IPS DF 19.7 (cell line): ENCODE measurements at places on chromosomes 12 and 14.

GRCh38 chr12:94585626-94586025 lies 64.7 kb downstream of the TMCC3 start:
- no peak for DNase-seq

DNA sequence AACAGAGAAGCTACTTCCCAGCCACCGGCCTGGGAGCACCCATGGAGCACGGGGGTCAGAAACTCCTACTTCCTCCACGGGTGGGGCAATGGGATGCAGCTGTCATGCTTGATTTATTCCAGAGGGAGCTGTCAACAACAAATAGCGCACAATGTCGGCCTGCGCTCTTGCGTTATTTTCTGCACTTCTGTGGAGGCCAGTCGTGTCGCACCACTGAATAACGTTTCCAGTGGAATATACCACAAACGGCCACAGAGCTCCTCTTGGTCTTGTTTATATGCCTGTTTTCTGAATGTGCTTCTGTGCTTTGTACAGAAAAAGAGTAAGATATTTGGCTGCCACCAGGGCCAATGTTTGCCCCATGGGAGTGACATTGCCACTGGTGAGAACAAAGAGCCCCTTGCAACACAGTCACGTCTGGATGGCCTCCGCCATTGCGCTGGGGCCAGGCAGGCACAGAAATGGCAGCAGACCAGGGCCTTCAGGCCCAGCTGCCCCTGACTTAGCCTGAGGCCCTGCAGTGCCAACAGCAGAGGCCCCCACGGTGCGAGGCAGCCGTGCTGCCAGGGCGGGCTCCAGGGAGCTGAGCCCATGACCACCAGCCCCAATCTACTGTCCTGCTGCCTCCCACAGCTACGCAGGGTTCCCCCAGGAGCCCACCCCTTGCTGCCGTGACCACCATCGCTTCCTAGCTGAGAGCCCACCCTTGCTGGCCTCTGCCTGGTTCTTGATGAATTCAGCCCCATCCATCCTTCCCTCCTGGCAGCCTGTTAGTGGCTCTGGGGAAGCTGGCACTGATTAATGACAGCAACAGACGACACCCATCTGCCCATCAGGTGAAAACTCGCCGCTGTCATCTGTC lies 28.9 kb upstream of the TMEM179 start:
- DNase-seq: no peak

DNA sequence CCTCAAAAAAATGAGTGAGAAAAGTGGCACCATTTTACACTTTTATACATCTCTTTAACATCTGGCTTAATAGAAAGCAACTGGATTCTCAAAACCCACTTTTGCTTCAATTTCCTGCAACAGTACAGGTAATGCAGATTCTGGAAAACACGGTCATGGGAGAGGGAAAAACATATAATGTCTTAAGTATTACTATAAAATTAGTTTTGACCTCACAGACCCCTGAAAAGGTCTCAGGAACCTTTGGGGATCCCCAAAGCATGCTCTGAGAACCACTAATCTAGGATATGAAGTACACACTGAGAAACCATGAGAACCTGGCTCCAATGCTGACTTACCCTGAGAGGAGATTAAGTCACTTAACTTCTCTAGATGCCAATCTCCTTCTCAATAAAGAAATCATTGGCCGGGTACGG lies 64.7 kb downstream of the PPP2R5E start:
- no peak for DNase-seq

- no peak for DNase-seq
These were observed 8.4 kb downstream of the ACVR1B start for GRCh38 chr12:51959921-51960320.

DNA sequence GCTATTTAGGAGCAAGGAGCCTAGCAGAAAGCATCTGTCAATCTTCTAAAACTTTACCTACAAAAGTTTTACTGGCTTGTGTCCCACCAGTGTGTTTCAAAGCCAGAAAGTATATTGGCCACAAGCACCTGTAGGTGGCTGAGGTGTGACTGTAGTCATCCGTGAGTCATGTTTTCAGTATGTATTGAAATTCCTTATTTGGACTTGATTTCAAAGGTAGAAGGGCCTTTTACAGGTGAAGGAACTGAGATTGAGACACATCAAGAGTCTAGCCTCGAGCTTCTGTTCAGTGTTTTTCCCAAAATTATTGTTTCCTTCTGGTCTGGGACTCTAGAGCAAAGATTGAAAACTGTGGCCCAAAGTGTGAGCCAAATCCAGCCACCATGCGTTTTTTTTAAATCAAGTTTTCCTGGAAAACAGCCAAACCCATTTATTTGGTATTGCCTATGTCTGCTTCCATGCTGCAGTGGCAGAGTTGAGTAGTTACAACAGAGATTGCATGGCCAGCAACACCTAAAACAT lies 195.3 kb upstream of the BCL2L14 start:
- DNase-seq: no peak

GRCh38 chr14:69107407-69108003 lies 45.4 kb downstream of the DCAF5 start:
- DNase-seq: no peak

GRCh38 chr14:28785096-28785952 lies 18.7 kb downstream of the FOXG1 start:
- no peak for DNase-seq

- no peak for DNase-seq
These were observed 94.0 kb downstream of the NAV3 start for GRCh38 chr12:77924703-77925102.

- DNase-seq: no peak
These were observed 73.7 kb downstream of the TMTC2 start for GRCh38 chr12:82760423-82760822.

DNA sequence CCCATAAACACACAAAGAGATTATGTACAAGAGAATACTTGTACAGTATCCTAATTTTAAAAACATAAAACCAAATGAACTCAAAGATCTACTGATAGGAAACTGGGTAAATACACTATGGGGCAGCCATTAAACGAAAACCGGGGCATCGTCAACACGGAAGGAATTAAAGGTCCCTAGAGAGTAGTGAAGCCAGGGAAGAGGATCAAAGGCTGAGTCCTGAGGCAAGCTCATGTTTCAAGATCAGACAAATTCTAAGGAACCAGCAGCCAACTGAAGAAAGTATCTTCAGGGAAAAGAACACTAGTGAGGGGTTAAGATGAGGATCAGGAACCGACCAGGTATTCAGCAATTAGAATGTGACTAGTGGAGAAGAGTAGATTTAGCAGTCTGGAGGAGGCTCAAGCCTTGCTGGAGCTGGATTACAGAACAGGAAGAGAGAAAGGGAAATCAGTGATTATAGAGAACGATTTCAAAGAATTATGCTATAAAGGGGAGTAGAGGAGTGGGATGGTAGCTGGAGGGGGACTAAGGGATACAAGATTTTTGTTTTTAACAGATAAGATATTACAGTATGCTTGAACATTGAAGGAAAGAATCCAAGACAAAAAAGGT lies 23.7 kb downstream of the SEL1L start:
- no peak for DNase-seq

- no peak for DNase-seq
These were observed 148.8 kb downstream of the TMEM30B start for GRCh38 chr14:61132336-61132735.

- no peak for DNase-seq
These were observed 6.1 kb downstream of the ERGIC2 start for GRCh38 chr12:29374913-29375312.

GRCh38 chr12:32163596-32163995 lies 56.9 kb downstream of the BICD1 start:
- no peak for DNase-seq

- DNase-seq: no peak
These were observed 84.9 kb downstream of the RTN1 start for GRCh38 chr14:59785629-59786028.

GRCh38 chr12:69168828-69169227 lies 70.5 kb upstream of the CPSF6 start:
- no peak for DNase-seq

GRCh38 chr12:22046090-22046967 lies at the start of gene CMAS:
Gene CMAS (plus strand): TSS chr12:22046218. CDS start chr12:22046304, 86 bp downstream.
- no peak for DNase-seq

- DNase-seq: no peak
These were observed 9.8 kb downstream of the PSMA6 start for GRCh38 chr14:35301735-35302528.

DNA sequence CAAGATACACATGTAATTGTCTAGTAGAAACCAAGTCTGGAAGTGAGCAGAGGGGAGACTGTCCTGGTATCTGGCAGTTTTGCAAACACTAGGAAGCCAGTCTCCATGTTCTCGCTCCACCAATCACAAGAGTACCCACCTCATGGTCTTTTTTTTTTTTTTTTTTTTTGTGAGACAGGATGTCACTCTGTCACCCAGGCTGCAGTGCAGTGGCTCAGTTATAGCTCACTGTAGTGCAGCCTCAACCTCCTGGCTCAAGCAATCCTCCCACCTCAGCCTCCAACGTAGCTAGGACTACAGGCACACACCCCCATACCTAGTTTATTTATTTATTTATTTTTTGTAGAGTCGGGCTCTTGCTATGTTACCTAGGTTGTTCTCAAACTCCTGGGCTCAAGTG lies 189.2 kb downstream of the EFCAB11 start:
- no peak for DNase-seq

DNA sequence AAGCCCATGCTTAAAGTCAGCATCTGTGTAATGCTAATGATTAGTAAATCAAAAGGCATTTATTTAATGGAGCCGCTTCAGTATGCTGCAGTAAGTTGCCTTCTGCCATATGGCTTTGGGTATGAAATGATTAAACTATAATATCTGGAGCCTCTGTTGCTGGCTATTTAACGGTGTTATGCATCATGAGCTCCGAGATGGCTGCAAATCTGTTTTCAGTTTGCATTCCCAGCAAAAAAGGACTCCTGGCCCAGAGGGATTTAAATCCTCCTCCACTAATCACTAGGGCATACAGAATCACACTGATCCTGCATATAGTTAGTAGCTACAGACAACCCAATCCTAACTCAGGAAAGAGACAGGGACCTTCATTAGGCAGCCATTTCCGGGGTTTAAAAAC lies 171.5 kb upstream of the EEA1 start:
- DNase-seq: no peak

- DNase-seq: no peak
These were observed 18.0 kb downstream of the IGF1 start for GRCh38 chr12:102462386-102462785.

- DNase-seq: no peak
These were observed 2.1 kb upstream of the RABGGTA start for GRCh38 chr14:24273422-24273998.

DNA sequence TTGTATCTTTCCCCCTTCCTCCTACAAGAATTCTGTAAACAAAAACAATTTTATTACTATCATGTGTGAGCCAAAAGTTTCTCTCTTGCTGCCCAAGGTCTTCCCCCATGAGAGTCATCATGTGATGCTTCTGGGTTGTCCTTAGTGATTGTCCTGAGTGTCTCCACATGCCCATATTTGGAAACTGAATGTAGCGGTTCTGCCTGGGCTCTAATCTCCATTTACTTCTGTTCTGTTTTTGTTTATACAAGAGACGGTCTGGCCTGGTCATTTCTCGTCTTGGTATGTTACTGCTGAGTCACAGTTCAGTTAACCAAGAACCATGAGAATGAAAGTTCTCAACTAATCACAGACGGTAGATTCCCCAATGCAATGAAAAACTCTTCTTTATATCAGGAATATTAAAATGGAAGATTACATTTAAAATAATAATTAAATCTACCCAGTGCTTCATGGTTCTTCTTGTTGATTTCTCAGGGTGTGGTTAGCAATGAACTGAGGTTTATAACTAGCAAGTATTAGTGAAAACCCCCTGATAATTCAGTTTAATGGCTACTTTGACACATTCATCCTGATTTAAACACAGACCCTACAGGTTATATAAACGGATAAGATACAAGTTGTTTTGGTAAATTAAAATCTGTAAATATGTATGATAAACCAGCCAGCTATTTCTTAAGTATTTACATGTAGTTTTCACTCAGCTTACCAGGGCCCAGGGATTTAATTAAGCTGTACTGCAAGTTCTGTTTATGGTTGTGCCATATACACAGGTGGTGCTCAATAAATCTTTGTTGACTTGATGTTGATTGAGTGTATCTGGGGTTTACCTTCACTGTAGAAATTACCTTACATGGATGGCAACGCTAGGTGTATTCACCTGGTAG lies 81.1 kb downstream of the PELI2 start:
- no peak for DNase-seq

DNA sequence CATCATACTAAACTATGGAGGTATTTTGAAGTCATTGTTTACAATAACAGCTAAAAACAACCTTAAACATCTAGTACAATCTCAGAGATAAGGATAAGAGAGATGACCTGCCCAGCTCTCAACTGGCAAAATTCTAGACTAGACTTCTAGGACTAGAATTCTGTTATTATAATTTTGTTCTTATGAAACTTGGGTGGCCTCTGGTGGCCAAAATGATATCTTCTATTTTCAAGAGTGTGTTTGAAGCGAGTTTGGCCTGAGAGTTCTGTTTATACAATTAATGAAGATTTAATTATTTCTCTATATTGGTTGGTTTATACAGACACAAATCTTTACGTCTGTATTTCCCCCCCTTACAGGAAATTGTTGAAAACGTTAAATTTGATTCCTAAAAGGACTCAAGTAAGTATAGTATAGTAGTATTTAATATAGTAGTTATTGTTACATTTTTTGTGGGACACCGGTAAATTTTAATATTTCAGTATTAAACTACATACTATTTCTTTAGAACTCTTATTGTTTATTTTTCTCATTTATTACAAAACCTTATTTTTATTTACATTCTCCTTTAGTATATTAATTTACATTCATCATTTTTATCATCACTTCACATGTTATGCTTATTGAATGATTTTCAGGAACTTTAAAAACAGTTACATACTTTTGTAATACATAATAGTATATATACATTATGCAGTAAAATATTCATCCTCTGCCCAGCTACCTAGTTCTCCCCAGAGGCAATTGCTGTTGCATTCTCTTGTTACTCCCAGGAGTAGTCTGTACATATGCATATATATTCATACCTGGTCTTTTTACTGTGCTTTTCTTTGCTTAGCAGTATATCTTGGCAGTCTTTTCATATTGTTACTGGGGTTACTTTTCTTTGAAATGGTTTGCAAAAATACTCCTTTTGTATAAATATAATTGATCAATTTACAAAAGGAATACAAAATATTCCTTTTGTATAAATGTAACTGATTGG lies 6.6 kb downstream of the PPHLN1 start:
- no peak for DNase-seq

DNA sequence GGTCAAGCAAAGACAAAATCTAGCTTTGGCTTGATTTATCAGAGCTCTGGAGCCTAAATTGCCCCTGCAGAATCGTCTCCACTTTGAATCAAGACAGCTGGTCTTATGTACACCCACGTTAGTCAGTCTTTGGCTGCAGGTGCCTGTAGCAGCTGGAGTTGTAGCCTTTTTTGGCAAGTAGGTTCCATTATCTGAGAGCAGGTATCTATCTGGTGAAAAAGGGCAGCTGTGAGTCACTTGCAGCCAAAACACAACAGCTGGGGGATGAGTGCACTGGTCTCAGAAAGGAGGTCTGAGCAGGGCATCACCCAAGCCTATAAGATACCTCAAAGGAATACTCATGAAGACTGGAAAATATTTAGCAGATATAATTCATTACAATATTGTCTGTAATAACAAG lies 43.6 kb upstream of the KCNH5 start:
- DNase-seq: no peak

DNA sequence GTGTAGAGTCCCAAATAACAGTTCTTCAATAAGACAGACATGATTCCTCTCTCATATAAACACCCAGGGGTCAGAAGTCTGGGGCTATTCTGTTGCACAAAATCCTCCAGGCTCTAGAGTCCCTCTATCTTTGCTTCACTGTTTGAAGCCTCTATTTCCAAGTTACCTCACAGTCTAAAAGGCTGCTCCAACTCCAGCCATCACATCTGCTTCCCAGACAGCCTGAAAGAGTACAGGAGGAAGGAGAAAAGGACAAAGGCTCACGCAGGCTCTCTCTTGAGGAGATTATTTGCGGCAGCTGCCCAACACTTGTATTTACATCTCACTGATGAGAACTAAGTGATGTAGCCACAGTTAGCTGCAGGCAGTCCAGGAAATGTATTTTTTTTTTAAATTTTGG lies 6.4 kb downstream of the PAPLN start:
- DNase-seq: no peak
